ENCODE measurements at places on chromosomes 6 and 20.

GRCh38 chr6:79431537-79431933, 105.7 kb downstream of the LCA5 start:
- DNase-seq: no peak

DNA sequence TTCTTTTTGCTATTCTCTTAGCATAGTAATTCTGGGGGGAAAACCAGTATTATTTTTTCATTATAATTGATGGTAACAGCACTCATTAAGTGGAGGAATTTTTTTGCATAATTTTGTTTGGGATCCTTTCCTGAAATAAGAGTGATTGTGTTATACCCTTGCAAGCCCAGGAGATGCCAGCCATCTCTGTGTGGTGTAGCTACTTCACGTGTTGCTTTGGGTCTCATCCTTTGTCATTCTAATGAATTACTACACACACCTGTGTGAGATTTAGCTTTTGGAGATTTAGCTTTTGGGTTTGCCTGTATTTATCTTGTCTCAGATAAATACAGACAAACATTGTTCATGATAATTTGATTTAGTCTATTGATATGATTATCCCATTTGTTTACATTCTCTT, 76.5 kb downstream of the SH3BGRL2 start:
- DNase-seq: no peak

GRCh38 chr6:40735121-40735520, 148.0 kb upstream of the LRFN2 start:
- no peak for DNase-seq

DNA sequence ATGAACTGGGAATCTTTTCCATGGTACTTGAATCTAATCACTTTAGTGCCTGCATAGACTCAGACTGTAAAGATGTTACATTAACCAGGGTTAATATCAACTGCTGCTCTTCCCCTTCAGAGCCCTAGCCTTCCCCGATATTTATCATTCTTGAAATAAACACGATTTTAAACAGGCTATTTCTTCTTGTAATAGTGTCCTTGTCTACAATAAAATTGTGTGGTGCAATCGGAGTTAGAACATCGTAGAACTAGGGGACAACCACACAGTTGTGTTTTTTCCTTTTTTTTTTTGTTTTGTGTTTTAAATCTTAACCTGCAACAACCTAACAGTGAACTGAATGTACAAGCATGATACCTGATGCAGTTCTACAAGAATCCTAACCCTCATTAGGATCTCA, 4.5 kb downstream of the GJA1 start:
- DNase-seq: no peak

DNA sequence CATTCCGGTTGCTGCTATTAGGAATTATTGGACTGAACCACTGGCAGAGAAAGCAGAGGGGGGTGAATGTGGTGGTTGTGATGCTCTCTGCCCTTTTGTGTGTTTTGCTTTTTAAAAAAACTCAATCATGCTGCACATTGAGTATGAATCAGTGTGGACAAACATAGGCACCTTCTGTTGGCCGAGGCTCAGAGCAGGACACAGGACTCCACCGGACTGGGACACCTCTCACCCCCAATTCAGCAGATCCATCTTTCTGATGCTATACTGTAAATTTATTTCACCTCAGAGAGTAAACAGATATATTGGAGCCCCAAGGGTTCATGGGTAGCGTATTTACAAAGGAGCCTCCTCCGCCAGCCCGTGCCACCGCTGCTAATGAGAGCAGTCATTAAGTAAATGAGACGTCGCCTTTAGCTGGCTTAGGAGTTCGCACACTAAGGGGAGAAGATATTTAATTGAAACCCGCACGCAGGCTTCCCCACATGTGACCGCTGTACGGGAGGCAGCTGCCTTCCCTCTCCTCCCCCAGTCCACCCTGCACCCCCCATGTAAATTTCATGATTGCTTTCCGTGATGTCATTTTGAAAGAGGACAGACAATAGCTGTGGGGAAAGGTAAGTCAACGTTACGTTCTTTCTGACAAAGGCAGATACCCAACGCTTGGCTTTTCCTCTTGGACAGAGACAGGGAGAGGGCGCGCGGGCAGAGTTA, at the start of gene MYT1:
Gene MYT1 (plus strand): TSS at position 330 of the 714 bp plus-strand sequence. CDS start 34,410 bp downstream, outside the sequence.
- no peak for DNase-seq

- DNase-seq: no peak
These were observed 36.4 kb downstream of the KCNB1 start for GRCh38 chr20:49446080-49446479.

- DNase-seq: no peak
These were observed 10.0 kb downstream of the TMEM74B start for GRCh38 chr20:1174787-1175186.

GRCh38 chr20:39356908-39357307, 394.8 kb downstream of the DHX35 start:
- no peak for DNase-seq

DNA sequence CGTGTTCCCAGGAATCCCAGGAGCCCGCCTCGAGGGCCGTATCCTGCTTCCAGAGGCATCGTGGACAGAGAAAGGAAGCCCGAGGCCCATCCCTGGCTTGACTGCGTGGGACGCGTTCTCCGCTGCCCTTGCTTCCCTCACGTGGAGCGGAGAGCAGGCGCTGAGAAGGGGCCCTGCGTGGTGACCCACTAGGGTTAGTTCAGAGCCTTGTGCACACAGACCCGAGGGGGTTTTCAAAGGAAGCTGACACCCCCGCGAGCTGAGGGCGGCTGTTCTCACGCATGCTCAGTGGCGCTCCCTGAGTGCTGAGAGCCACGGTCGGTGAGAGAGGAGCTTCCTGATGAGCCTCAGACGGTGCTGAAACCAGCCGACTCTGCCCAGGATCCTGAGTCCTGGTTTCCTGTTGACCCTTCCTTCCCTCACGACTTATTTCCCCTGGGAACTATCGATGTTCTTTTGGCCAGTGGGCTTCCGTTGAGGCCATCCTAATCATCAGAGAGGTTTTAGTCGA, 28.9 kb upstream of the CCR6 start:
- DNase-seq: no peak

- no peak for DNase-seq
These were observed 23.0 kb downstream of the RALY start for GRCh38 chr20:34016736-34017135.

DNA sequence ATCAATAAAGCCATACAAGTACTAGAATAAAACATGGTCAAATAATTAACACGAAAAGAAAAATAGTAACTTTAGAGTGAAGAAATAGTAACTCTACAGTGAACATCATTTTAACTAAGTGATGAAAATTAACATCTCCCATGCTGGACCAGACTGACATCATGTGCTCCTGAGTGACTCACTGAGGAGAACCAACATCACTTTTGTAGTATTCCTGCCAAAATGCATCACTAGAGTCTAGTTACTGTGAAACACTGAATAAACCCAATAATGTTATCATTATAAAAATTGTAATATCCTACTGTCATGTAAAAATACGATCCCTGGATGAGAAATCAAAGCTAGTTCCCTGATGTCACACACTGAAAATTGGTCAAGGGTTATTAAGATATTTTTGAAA, 361.3 kb downstream of the CD109 start:
- no peak for DNase-seq

DNA sequence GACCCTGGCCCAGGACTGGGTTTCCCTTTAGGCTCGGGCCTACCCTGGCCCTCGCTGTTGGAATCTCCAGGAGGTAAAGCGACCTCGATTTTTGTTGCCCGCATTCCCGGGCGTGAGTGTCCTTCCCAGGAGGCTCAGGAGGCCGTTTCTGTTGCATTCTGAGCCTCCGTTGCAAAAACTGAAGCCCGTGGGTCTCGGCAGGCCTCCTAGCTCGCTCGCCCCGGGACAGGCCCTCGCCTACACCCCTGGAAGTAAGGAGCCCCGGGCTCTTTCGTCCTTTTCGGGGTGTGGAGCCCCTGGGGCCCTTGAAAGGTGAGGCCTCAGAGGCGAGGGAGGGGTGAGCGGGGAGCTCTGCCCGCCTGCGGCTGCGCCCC, 2.3 kb downstream of the NR2E1 start:
- no peak for DNase-seq

DNA sequence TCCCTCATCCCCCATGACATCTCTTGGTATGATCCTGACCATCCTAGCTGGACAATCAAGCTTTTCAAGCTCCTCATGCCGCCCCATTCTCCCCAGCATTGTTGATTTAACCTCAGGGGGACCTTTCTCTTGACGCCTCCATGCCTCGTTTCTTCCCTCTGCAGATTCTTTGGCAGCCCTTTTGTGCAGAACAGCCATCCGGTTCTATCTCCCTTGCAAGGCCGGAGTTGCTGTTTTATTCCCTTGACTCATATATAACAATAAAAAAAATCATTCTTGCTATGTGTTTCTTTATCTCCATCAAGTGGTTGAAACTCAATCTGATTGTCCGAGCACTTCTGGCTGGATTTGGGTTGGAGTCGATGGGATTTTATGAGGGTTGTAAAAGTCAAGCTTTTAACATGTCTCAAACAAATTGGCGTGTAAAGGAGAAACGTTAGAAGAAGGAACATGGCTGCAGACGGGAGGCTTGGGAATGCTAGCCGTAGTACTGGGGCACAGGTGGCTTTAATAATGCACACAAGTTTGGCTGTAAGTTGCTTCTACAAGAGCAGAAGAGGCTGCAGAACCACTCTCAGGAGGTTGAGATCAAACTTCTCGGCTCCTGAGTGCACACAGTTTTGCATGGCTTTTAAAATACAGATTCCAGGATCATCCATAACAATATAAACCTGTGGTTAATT, 3.9 kb upstream of the SULF2 start:
- DNase-seq: no peak

DNA sequence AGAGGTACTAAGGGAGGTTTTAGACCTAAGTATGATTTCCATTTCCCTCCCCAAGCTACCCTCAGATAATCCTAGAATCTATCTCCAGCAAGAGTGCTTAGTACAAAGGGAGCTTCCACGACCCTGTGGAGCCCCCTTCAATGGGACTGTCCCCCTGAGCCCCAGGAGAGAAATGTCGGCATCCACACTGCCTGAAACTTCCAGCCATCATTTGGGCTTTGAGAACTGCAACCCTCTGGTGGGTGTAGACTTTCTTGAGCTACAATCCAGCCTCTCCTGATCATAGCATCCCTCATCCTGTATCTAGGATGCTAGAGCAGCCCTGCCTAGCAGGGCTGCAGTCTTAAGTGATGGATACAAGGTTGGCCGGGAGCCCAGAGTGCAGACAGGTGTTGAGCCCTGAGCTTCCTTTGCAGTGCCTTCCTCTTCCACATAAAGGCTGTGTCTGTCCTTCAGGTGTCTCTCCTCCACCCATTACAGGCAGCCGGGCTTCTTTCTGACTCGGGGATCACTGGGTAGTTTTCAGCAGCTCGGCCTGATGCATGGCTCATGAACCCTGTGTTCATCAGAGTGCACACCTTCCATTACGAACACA, 424.5 kb downstream of the PREX1 start:
- no peak for DNase-seq

DNA sequence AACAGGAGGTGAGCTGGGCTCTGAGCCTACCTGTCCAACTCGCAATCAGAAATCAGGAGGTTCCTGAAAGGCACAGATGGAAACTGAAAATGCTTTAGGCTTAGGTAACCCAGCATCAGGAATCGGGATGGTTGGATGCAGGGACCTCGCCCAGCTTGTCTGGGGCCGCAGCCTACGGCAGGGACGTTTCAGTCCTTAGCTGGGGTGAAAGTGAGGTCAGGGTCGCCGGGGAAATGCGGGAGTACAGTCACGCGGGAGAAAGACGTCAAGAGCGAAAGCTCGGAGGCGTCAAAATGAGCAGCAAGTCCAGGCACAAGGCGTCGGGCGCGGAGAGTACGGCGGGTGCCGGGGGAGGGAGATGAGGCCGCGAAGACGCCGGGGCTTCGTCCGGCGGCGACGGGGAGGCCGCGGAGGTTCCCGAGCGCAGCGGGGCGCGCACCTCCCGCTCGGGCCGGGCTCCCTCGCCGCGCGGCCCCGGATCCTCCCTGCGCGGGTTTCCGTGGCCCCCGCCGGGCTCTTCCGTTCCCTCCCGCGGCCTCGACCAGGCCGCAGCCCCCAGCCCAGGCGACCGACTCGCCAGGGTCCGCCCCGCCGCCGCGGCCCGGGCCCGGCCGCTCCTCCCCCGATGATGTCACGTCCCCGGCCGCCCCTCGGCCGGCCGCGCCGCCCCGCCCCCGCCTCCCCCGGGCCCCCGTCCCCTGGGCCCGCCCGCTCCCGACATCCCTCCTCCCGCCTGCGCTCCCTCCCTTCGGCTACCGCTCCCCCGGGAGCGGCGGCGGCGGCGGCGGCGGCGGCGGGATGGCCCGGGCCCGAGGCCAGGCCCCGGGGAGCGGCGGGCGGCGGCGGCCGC, at the start of gene EBF4:
Gene EBF4 (plus strand): TSS at position 745 of the 850 bp plus-strand sequence. CDS start 866 bp downstream, outside the sequence.
- peak; percentile 82 for DNase-seq

DNA sequence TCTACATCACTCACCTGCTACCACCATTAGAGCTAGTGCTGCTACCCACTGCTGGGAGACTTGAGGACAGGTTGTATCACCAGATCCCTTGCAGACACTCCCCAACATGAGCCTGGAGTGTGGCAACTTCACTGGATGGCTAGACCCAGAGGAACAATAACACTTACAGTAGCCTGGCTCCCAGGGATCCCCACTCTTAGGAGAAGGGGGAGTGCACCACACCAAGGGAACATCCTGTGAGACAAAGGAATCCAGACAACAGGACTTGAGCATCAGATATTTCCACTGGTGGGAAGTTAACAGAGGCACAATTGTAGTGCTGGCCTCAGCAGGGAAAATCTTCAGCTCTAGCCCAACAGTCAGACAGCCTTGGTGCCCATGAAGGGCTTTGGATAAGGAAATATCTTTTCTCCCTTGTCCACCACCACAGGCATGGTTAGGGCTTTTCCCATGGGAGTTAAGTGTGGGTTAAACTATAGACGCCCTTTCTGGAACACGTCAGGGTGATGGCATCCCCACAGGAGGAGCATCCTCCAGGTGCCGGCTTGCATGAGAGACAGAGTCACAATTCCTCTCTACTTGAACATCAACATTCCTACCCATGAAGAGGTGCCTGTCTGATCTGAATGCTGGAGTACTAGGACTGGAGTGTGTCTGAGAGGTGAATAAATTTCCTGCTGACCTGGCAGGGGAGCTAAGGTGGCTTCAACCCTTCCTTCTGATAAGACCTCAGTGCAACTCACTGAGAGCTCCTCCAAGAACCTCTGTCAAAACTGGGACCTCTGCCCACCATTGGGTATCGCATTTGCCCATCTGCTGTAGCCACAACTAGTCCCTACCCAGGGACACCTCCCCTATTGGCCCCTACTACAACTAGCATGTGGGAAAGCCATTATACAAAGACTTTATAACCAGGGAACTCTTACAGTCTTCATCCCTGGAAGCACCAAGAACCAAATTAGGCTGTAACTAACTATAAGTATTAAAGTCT, 55.4 kb upstream of the SIRPG start:
- no peak for DNase-seq

DNA sequence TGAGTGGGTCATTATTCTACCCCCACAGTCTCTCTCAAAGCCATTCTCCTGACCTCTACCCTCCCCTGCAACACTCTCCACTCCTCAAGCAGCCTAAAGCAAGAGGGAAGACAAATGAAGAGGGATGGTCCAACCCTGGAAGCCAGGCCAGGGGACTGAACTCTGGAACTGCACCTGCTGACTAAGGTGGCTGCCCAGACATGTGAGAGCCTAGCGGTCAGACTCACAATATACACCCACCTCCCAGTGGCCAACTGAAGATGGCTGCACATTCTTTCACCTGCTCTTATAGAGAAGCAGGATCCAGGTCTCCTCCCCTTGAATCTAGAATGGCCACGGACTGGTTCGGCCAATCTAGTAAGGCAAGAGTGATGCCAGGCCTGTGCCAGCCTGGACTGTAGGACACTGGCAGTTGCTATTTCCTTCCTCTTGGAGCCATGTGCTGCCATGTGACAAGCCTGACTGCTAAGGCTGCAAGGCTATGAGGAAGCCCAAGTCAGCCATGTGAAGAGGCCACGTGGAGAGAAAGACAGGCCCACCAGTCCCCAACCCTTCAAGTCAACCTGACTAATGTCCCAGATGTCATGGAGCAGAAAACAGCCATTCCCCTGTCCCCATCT, 31.8 kb downstream of the ACSS1 start:
- no peak for DNase-seq

- DNase-seq: no peak
These were observed 151.7 kb upstream of the RPS6KA2 start for GRCh38 chr6:166778776-166779175.
